ENCODE measurements at places on chromosomes 7 and 10.
A peak's percentile ranks its signal among the peaks of the same experiment; 100 is the strongest.

GRCh38 chr7:107995184-107996071 is 7.5 kb downstream of the LAMB1 start:
- DNase-seq = no peak

DNA sequence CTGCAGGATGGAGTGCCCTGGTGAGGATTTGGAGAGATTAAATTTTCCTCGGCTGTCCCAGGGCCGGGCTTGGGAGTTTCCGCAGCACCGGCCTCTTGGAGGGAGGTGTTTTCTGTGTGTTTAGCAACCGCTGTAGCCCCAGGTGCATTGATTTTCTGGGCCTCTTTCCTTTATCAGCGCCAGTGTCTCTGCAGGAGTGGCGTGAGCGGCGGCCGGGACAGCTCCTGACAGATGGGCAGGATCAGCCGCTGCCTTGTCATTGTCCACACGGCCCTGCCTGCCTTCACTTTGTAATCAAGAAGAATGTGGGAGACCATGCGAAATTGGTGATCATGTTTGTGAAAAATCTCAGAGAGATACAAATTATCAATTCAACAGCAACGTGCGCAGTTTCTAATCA is 32.4 kb downstream of the NKX6-2 start:
- DNase-seq = no peak

DNA sequence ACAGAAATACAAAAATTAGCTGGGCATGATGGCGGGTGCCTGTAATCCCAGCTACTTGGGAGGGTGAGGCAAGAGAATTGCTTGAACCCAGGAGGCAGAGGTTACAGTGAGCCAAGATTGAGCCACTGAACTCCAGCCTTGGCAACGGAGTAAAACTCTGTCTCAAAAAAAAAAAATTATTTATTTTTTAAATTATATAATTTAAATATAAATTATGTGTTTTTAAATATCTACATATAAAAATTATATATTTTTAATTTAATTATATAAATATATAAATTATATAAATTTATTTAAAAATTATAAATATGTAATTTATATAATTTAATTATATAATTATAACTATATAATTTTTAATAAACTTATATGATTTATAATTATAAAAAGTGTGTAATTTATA is 51.2 kb downstream of the PRKG1 start:
- no peak for DNase-seq

DNA sequence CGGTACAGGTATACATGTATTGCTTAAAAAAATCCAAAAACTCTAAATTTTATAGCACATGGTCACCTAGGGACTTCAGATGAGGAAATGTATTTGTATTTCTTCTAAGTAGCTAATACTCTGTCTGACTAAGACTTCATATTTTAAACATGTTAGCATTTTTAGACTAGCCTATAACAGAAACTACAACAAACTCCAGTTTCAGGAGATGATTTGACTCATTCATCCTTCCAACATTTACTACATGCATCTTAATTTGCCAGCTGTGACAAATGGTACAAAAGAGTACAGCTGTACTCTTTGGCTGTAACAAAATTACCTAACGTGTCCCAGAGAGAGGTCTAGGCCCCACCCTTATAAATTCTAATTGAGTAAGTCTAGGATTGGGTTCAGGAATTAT is 22.2 kb downstream of the TMEM209 start:
- no peak for DNase-seq

GRCh38 chr10:32204606-32205005 is 142.4 kb downstream of the EPC1 start:
- DNase-seq = no peak

- DNase-seq = no peak
Measured at GRCh38 chr10:124464028-124464965, 2.7 kb downstream of the LHPP start.

DNA sequence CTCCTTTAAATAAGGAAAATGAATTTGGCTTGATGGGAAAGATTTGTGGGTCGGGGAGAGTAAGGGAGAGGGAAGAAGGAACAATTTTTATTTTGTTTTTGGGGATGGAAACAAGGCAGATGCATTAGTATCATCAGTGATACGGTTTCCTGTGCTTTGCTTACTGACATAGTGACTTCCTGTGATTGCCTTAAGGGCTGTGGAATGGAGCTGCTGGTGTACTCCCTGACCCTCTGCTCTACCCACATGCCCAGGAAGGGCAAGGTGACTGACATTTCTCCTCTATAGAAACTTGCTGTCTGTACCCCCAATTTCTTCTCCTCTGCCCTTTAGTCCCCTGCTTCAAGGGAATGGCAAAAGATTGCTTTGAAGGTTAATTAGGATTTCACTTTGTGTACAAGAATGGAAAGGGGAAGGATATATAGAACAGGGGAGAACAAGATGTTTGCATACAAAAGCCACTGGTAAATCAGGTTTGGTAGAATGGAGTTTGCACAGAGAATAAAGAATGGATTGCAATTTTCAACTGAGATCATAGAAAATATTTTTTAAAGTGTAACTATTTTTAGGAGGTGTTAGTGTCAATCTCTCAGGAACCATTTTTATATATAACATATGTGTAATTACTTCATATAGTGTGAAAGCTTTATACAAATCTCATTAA is 129.0 kb upstream of the AGR3 start:
- DNase-seq = no peak

- no peak for DNase-seq
Measured at GRCh38 chr7:133303931-133304330, 51.1 kb downstream of the EXOC4 start.

GRCh38 chr10:61900829-61901792 is at the start of gene ARID5B:
ARID5B (plus strand) TSS chr10:61901699; CDS start chr10:61901710, 11 bp downstream.
- DNase-seq = peak; percentile 23

DNA sequence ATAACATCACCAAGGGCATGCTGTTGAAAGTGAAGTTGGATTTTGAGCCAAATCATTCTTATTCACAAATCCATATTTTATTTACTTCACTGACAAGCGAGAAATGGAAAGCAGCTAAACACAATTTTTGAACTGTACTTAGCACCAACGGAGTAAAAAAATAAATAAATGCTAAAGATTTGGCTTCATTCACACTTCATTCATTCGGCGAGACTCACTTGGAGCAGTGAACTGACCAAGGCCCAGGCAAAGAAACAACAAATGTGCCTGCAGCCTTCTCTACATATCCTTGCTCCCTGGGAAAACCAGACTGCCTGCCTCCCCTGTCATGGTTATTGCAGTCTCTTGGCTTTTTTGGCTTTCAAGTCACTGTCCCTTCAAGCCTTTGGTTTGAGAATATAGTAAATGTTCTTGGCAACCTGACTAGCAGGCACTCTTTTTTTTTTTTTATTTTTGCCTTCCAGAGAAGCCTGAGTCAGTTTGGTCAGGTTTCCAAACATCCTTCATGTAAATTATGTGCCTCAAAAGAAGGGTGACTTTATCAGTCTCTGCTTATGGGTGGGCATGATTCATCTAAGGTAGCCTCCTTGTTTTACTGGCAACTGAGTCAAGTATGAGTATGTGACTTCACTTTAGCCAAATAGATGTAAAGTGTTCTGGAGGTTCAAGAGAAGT is 177.6 kb upstream of the MEOX2 start:
- DNase-seq = no peak

DNA sequence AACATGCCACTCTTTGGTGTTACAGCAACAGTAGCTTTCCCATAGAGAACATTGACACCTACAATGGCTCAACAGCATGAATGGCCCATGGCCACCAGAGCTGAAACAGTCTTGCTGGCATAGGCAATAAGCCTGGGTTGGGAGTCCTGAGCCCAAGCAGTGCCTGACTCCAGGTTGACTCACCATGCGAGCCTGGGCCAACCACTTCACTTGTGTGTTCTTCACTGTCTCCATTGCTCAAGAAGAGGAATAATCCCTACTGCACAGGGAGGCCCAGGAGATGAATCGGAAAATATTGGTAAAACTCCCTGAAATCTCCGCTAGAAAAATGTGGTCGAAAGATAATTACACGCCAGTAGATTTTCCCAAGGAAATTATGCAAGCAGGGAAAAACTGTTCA is 89.2 kb upstream of the INHBA start:
- DNase-seq = no peak

DNA sequence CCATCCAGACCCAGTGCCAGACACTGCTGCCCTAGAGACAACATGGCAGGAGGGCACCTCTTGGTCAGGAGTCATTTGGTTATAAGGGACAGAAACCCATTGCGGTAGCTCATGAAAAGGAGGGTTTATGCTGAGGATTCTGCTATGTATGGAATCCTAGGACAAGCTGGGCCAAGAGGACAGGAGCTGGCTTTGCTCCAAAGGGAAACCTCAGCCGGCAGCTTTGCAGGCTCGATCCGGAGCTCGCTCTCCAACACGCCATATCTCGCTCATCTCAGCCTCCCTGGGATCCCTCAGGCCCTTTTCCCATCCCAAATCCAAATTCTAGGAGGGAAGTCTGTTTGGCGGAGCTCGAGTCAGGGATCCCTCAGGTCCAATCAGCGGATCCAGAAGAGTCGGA is 345.7 kb downstream of the GLRX3 start:
- DNase-seq = no peak

GRCh38 chr7:96691702-96692101 is 17.9 kb downstream of the SEM1 start:
- DNase-seq = no peak

DNA sequence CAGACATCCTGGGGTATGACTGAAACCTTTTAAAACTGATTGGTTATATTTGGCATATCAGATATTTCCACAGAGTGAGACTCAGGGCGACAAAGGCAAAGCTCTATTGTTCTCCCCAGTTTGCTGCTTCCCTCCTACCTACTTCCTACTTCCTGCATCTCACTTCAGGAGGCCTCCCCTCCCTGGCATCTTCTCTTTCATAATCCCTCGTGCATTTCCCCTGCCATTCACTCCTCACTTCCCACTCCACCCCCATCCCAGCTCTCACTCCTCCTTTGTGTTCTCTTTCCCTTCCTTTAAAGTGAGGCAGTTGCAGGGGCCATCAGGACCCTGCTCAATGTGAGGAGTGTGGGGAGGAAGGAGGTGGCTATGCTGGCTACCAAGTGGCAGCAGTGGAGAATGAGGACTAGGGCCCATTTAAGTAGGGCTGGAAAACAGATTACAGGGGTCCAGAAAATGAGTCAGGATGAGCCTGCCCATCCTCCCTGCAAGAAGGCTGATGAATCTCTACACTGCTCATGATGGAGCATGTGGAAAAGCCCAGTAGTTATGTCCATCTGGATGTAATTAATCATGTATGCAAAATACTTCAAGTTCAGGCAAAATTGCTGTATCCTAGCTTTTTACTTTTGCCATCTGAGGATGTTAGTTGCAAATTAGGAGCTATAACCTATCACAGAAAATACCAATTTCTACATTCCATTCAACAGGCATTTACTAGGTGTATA is 311.8 kb upstream of the IMMP2L start:
- peak; percentile 30 for DNase-seq

- DNase-seq = no peak
Measured at GRCh38 chr10:10477844-10478243, 539.8 kb upstream of the CELF2 start.

- DNase-seq = no peak
Measured at GRCh38 chr10:84552478-84552877, 224.1 kb downstream of the CCSER2 start.

DNA sequence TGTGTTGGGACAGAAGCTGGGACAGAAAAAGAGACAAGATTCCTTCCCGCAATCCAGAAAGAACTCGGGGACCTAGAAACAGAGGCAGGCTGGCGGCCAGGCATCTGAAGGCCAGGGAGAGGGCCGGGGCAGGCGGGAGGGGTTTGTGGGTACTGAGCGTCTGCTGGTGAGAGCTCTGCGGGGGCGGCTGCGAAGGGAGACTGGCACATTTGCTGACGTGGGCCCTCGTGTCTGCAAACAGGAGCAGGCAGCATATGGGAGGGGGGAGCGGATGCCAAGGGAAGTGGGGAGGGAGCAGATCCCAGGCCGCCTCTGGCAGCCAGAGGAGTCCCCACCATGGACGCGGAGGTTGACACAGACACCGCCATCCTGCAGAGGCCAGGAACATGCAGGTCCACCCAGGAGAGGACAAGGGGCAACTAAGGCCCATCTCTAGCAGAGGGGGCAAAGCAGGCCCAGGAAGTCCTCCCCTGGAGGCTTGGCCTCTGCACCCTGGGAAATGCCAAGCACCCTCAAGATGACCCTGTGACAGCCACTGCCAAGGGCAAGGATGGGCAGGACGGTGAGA is 32.2 kb downstream of the KCNH2 start:
- peak; percentile 15 for DNase-seq

- no peak for DNase-seq
Measured at GRCh38 chr7:100516135-100516812, 22.7 kb upstream of the AGFG2 start.

- DNase-seq = no peak
Measured at GRCh38 chr10:89591796-89592271, 53.2 kb downstream of the PANK1 start.

GRCh38 chr7:108461840-108462239 is 5.6 kb upstream of the NRCAM start:
- no peak for DNase-seq

DNA sequence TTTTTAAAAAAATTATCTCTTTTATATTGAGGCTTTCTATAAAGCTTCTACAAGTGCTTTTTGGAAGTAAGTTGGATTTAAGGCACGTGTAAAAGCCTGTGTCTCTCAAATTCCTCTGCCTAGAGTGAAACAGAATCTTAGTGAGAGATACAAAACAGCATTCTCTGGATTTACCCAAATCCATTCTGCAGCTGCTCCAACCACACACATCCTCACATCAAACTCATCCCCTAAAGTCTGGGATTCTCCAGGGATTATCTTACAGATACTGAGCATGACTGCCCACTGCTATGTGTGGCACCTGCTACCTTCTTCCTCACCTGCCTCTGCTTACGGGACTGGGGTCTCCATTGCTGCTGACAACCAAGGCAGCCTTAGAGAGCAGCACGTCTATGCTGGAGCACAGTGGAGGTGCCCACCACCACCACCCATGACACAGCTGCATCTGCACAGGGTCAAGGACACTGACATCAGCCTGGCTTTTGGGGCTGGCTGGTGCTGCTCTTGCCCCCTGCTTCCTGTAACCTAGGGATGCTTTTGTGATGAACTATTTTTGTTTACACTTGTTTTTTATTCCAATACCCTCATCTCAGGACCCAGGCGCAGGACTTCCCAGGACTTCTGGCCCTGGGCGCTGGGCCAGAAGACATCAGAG is 139.2 kb upstream of the NAMPT start:
- DNase-seq = no peak

DNA sequence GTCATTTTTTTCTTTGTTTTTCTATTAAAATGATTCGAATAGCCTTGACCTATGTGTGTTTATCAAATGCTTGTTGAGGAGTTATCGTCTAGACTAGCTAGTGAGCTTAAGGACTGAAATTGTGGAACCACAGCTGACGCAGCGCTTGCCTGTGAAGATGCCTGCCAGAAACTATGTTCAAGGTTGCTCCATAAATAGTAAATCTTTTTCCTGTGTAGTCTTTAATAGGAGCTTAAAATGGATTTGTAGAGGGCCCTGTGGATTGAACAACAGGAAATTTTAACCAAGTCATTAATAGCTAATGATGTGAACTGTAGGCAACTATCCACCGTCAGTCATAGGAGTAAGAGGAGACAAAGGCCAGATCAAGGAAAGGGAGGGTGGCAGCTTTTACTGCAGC is 145.1 kb downstream of the GNAI1 start:
- DNase-seq = no peak

DNA sequence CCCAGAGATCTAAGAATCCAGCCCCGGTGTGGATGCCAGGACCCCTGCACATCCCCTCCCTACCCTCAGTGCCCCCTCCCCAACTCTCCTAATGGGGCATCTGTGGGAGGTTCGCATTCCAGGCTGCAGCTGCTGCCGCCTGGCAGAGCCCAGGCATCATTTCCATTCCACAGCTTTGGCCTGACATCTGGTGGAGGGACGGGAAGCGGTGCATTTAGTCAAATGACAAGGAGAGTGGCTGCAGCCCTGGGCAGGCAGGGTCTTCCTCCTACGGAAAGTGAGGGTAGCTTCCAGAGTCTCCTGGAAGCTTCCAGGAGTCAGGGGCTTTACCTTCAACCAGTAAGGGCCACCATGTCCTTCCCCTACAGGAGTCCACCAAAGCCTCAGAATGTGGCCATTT is 30.8 kb downstream of the PRLHR start:
- no peak for DNase-seq

Measured in caudate nucleus (tissue), 63 donors.